ENCODE measurements at places on chromosomes 6 and 20.

DNA sequence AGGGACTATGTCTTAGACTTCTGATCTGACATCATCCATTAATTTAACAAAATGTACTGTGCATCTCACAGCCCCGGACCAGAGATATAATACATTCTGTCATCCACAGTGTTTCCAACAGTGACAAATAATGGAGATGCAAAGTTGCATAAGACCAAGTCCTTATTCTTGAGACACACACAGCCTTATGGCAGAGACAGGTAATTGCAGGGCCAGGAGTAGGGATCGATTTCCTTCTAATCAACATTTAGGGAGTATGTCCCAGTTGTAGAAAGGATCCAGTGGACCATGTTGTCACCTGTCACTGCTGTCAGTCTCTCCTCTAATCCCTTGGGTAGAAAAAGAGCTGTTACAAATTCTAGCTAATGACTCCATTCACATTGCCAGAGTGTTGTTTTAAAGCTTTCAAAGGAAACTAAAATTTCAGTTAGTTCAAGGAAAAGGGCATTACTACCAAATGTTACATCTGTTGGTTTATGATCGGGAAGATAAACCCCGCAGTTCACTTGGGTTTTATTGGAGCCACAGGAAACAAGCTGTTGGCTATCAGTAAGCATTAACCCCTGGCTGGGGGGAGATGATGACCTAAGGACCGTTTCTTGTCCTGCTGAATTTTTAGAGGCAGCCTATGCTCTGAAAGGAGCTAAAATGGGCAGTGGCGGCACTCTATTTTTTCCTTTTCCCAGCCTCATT lies 111.4 kb upstream of the ATXN1 start:
- DNase-seq = no peak

DNA sequence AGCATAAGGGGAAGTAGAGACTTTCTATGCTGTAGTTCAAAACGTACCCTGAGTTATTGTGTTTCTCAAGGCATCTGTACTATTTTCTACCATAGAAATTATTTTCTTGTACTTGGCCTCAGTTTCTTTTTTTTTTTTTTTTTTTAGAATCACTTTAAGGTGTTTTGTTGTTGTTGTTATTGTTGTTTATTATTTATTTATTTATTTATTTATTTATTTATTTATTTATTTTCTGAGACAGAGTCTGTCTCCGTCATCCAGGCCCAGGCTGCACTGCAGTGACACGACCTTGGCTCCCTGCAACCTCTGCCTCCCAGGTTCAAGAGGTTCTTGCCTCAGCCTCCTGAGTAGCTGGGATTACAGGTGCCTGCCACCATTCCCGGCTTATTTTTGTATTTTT lies 179.1 kb downstream of the GRIK2 start:
- no peak for DNase-seq

- no peak for DNase-seq
Measured at GRCh38 chr6:14626556-14626955, 509.0 kb downstream of the CD83 start.

GRCh38 chr20:41618807-41619311 lies 682 bp upstream of the CHD6 start:
- no peak for DNase-seq

GRCh38 chr20:53921443-53921973 lies 148.9 kb downstream of the BCAS1 start:
- DNase-seq = no peak

All from skeletal muscle cell (primary cell).